ENCODE measurements at places on chromosomes 3 and 15. TPM values are rescaled to one million over a fixed set of nuclear protein-coding genes. Genes with fewer than 3 reads are reported as not detected.

Gene SGO1
- total RNA-seq, result 2.2 TPM

Gene GP9
- not detected for total RNA-seq

Gene CSTA
- total RNA-seq, result 229 TPM

Gene GOLGA6A
- 0.23 TPM for total RNA-seq

Gene BTLA
- 1.1 TPM for total RNA-seq

Gene GAP43
- total RNA-seq, result 0.13 TPM

Gene ACTC1
- 0.62 TPM for total RNA-seq

Gene AQP9
- total RNA-seq, result 31.4 TPM

Gene GRK7
- 0.34 TPM for total RNA-seq

Gene SPINT1
- total RNA-seq, result 514 TPM

Gene CYP19A1
- 0.51 TPM for total RNA-seq

GRCh38 chr3:26574766-26575165, 47.8 kb upstream of the LRRC3B start:
- DNase-seq, result no peak

GRCh38 chr15:79874242-79874641, 22.6 kb downstream of the MTHFS start:
- DNase-seq, result no peak

DNA sequence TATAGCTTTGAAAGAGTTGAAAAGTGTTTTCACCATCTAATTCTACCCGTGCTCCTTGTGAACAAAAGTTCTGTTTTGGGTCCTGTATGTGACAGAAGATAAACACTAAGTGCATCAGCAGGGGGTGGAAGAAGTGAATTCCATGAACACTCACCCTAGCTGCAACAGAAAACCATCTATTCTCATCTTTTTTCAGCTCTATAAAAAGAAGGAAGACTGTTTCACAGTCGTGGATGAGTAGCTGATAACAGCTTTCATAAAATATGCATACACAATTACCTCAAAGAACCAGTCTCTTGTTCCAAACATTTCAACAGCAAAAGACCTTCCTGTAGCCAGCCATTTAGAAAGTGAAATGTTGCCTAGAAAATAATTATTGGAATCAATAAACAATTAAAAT, 281.7 kb upstream of the RASGRP1 start:
- no peak for DNase-seq

DNA sequence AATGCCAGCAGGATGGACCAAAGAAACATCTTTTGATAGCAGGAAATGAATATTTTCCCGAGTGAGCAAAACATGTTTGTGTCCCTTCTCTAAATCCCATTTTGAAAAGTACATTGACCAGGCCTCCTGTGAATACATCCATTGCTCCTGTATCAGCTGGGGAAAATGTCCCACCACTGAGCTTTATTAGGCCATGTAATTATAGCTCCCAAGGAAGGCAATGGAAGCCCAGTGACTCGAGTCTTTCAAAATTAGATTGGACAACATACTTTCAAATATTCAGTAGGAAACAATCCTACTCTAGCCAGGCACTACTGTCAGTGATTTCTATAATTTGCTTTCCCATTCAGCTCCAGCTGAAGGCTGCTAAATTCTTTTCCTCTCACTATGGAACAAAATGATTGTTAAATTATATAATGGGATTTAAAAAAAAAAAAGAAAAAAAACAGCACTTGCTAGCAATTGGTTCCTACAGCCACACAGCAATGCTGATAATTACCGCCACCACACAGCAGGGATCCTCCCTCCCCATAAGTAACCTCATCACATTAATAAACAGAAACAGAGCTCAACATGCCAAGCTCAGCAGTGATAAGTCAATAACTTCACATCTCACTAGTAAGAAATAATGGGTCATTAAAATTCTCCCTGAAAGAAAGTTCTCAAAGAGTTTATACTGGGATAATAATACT, 172.4 kb upstream of the SLC2A2 start:
- no peak for DNase-seq

DNA sequence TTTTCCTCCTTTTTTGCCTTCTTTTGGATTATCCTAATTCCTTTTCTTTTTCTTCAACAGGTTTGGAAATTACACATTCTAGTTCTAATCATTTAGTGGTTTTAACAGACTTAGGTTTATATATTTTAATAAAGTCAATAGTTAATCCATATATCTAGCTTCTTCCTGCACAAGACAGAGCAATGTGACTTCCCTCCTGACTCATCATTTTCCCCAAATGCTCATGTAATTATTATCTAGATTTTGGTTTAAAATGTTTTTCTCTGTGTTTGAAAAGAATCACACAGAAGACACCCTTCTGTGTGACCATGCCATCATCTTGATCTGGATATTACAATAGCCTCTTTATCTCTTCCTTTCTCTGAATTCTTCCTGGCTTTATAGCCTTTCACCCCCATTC, 28.6 kb upstream of the SSR3 start:
- no peak for DNase-seq

DNA sequence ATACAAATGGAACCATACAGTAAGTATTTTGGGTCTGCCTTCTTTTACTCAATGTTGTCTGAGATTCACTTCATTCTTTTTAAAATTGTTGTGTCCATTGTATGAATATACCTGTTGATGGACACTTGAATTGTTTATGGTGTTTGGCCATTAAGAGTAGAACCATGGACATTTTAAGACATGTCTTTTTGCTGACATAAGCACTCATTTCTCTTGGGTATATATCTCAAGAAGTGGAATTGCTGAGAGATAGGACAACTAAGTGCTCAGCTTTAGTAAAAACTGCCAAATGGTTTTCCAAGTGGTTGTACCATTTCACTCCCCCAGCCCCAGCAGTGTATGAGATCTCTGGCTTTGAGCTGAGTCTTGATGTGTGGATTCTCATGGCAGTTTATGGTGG, 28.2 kb downstream of the POMGNT2 start:
- no peak for DNase-seq

DNA sequence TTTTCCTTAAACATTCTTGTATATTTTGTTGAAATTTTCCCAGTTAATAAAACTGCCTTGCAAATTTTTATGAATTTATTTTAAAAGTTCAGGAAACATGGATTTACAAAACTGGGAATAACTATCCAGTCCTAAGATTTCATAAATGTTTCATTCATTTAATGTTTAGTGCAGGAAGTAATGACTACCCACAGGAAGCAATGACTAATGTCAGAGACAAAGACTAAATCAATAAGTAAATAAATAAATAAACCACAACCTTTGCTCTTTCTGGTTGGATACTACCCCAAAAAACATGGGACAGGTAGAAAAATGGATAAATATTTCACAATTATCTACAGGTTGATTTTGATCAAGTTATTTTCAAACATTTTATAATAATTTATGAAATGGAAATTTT, 48.8 kb upstream of the TMCO5A start:
- no peak for DNase-seq

- DNase-seq, result no peak
Measured at GRCh38 chr3:167843481-167843880, 108.0 kb downstream of the SERPINI1 start.

DNA sequence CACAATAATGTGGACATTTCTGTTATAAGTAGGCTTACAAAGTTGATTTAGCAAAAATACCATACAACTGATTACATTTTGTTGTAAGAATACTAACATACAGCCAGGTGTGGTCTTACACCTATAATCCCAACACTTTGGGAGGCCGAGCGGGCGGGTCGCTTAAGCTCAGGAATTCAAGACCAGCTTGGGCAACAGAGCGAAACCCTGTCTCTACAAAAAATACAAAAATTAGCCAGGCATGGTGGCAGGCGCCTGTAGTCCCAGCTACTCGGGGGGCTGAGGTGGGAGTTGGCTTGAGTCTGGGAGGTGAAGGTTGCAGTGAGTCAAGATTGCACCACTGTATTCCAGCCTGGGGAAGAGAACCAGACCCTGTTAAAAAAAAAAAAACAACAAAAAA, 67.1 kb downstream of the DLG1 start:
- DNase-seq, result no peak

GRCh38 chr3:157127268-157127667, 32.7 kb downstream of the CCNL1 start:
- DNase-seq, result no peak

DNA sequence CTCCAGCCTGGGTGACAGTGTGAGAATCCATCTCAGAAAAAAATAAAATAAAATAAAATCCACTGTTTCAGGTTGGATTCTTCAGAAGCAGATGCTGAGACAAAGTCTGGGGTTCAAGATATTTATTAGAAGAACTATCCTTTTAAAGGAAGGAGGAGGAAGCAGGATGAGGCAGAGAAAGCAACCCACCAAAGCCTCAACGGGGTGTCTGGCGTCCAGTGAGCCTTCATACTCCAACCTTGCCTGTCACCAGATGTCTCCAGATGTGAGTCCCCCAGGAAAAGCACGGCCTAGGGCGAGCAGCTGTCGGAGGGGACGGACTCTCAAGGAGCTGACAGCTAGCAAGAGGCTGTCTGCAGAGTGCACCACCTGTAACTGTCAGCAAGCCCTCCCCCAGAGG, 37.3 kb downstream of the MB21D2 start:
- no peak for DNase-seq

DNA sequence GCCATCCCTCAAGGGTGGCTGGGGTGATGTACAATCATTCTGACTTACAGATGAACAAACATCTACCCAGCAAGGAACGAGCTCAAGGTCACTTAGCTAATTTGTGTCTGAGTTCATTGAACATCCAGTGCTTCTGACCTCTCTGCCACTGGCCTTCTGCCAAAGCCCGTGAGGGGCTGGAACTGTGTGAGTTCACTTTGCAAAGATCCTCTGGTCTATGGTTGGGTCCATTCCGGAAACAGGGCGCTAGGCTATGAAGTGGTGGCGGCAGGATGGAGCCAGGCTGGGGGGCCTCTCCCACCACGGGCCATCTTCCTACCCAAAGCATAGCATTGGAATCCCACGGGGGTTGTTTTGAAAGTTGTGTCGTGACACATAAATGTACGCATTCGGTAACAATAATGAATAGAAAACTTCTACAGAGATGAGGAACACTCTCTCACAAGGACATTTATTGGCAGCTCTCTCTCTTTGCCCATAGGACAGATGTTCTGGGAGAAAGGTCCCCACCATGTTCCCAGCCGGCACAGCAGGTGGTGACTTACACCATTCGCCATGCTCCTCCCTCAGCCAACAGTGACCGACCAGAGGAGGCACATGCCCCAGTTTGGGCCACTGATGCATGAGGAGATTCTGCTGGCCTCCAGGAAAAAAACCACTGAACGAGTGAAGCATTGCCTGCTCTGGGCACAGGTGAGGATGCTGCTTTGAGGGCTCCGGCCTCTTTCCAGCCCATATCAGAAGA, 214.7 kb upstream of the CHRNA7 start:
- DNase-seq, result no peak

DNA sequence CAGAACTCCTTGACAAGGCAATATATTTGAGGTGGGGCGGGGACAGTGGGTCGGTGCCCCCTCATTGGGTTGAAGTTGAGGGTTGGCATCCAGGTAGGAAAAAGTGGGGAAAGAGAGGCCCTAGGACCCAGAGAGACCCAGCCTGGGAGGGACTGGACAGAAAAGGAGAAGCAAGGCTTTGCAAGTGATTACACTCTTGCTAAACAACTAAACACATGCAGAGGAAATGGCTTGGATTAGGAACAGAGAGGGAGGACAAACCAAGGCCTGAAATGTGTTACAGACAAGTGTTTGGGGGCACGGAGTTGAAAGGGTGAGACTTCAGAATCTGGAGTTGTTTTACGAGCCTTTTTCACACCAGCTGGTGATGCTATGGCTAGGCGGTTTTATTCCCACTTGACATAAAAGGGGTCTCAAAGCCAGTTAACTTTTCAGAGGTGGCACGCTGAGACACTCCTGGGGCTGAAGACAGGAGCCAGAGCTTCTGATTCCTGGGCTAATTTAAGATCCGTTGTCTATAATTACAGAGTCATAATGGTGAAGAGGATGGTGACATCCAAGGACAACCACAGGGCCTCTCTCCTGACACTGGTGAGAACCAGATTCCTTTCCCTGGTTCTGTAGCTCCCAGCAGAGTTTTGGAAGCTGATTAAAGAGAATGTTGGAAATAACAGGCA, 7.7 kb upstream of the KCTD6 start:
- DNase-seq, result no peak

- DNase-seq, result no peak
Measured at GRCh38 chr3:109095166-109095565, 22.8 kb downstream of the MORC1 start.

GRCh38 chr3:100087198-100087597, 27.1 kb downstream of the FILIP1L start:
- no peak for DNase-seq

DNA sequence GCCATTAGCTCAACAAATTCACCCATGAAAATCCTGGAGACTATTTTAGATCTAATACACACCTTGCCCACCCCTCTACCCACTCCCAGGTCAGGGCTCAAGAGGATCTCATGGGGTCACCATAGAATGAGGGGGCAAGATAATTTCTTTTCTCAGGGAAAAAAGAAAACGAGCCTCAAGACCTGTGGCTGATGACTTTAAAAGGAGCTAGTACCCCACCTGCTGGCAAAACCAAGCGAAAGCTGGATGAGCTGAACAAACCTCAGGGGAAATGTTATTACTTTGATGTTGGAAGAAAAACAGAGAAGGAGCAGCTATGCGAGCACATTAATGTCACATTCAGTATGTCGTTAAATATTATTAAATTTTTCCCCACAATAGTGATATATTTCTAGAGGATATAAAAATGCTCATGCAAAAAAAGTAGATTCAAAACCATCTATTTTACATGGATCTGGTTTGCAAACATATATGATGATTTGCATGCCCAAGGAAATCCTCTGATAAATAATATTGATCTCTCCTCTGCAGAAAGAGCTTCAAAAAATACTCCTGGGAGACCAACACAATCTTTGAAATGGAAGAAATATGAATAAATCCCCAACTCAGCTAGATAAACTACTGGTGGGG, 37.7 kb downstream of the PLD1 start:
- no peak for DNase-seq

GRCh38 chr3:57397175-57398026, 104.9 kb upstream of the ASB14 start:
- no peak for DNase-seq

GRCh38 chr3:193342551-193342950, 36.0 kb downstream of the ATP13A5 start:
- no peak for DNase-seq

GRCh38 chr3:13021141-13022114, 51.8 kb downstream of the IQSEC1 start:
- no peak for DNase-seq

GRCh38 chr15:34185666-34186065, 24.2 kb downstream of the KATNBL1 start:
- no peak for DNase-seq

DNA sequence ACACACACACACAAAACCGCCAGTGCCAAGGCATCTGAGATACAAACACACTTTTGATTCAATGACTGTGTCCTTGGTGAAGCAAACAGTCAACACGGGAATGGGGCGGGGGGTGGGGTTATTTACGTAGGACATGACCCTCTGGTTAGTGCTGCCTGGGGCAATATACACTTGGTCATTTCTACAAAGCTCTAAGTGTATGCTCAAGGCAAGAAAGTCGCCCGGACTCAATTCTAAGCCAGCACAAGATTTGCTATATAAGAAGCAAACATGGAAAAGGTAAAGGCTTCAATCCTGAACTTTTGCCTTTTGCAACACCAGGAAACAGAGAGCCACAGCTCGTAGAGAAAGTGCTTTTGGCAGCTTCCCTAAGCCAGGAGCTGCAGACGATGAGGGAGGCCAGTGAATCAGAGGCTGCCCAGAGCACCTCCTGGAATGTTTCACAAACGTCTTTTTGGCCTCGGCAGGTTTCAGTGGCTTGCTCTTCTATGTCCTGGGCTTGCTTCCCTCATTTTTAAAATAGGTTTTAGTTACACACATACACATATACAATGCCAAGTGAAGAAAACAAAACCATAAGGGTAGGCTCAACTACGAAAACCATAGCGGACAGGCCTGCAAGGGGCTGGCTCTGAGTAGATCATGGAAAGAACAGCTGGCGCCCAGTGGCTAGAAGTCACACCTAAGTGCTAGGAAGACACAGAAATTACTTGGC, 73.6 kb downstream of the TM4SF4 start:
- DNase-seq, result no peak

All from lower leg skin (tissue), 4 donors.